ENCODE measurements at places on chromosomes 5 and 9.
A peak's percentile ranks its signal among the peaks of the same experiment; 100 is the strongest.

DNA sequence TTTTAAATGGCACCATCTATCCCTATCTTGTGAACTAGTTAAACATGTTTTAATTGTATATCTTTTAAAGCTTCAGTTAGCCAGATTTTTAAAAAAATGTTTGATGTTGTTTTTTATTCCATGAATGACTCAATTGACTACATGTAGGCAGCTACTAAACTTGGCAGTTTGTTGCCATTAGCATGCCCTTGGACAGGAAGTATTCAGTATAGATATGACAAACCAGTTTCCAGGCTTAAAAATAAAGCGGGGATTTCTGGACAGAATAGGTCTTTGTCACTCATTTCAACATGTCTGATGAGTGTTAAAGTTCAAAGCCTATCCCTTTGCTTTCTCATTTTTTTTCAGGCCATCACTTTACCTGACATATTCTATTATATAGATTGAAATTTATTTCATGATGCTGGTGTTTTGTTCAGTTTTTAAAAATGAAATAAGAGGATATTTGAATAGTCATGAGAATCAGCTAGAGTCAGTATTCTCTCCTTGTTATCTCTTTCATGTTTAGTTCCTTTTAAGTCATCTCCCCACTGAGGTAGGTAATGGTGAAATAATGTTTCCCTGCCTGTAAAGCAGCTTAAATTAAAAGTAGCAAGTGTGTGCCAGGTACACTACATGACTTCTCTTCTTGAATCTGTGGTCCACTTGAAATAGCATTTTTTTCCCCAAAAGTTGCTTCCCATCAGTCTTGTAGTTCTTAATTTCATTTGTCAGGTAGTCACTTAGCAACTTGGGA, 11.9 kb downstream of the TNFAIP8 start:
- peak; percentile 81 for DNase-seq
- peaks cover 9% of the 10 kb centered on the region for H3K36me3 ChIP-seq
- H3K4me3 ChIP-seq = peak overlapping the region; percentile 59
- peak overlapping the region; percentile 95 for H3K27ac ChIP-seq
- H3K4me1 ChIP-seq = peaks cover 44% of the 10 kb centered on the region
- no peaks in the 10 kb centered on the region for H3K27me3 ChIP-seq

DNA sequence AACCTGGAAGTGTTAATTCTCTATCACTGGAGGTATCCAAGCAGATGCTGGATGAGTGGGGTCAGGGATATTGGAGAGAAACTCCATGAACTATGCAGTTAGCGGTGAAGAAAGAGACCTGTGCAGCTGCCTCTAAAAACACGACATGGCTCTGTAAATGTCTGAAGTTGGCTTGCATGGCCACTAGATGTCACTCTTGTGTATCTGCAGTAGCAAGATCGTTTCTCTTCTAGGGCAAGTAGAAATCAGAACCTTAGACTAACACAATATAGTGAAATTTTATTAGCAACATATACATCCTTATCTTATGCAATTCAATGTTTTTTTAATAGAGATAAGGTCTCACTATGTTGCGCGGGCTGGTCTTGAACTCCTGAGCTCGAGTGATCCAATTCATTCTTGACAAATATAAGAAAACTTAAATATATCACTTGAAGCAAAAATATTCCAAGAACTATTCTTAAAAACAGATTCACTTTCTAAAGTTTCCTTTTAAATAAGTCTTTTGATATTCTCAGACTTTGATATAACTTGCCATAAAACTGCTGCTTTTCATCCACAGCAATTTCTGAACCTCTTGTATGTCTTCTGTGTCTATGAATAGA, 2.9 kb downstream of the OR2S2 start:
- H3K36me3 ChIP-seq = no peaks in the 10 kb centered on the region
- H3K27ac ChIP-seq = no peak overlapping the region
- H3K4me1 ChIP-seq = no peaks in the 10 kb centered on the region

GRCh38 chr9:107710953-107711352, 221.4 kb upstream of the KLF4 start:
- H3K36me3 ChIP-seq = no peaks in the 10 kb centered on the region
- H3K4me1 ChIP-seq = no peaks in the 10 kb centered on the region
- no peak for DNase-seq
- no peak overlapping the region for H3K4me3 ChIP-seq
- H3K27me3 ChIP-seq = no peaks in the 10 kb centered on the region

DNA sequence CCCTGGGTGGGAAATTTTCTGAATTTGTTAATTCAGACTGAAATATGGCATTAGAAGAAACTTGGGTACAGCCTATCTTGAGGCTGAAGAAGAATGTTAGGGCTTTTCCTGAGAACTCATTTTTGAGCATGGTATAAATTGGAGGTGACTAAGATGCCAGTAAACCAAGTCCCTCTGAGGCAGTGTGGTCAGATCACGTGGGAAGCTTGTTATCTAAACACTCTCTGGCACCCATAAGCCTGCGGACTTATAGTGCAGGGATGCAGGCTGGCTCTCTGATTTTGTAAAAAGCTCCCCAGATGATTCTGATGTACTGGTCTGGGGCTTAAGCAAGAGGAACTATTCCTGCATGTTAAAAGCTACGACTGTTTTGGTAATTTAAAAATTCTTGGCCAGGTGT, 34.3 kb downstream of the MTMR12 start:
- H3K27me3 ChIP-seq = no peaks in the 10 kb centered on the region
- peaks cover 2% of the 10 kb centered on the region for H3K36me3 ChIP-seq
- H3K4me1 ChIP-seq = peaks cover 44% of the 10 kb centered on the region
- H3K4me3 ChIP-seq = no peak overlapping the region

DNA sequence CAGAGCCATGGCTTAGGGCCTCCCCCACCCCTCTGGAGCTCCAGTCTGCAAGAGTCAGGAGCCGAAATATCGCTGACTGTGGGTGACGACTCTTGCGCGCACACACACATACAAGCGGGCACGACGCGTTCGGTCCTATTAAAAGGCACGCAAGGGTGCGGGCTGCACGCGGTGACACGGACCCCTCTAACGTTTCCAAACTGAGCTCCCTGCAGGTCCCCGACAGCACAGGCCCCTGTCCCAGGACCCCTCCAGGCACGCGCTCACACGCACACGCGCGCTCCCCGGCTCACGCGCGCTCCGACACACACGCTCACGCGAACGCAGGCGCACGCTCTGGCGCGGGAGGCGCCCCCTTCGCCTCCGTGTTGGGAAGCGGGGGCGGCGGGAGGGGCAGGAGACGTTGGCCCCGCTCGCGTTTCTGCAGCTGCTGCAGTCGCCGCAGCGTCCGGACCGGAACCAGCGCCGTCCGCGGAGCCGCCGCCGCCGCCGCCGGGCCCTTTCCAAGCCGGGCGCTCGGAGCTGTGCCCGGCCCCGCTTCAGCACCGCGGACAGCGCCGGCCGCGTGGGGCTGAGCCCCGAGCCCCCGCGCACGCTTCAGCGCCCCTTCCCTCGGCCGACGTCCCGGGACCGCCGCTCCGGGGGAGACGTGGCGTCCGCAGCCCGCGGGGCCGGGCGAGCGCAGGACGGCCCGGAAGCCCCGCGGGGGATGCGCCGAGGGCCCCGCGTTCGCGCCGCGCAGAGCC, at the start of gene GRIN1:
Gene GRIN1 (plus strand): TSS at position 433 of the 746 bp plus-strand sequence. CDS start 333 bp downstream, outside the sequence.
- DNase-seq = no peak
- H3K36me3 ChIP-seq = no peaks in the 10 kb centered on the region
- peaks cover 10% of the 10 kb centered on the region for H3K27me3 ChIP-seq
- H3K4me1 ChIP-seq = no peaks in the 10 kb centered on the region
- H3K4me3 ChIP-seq = no peak within 1 kb of the TSS

DNA sequence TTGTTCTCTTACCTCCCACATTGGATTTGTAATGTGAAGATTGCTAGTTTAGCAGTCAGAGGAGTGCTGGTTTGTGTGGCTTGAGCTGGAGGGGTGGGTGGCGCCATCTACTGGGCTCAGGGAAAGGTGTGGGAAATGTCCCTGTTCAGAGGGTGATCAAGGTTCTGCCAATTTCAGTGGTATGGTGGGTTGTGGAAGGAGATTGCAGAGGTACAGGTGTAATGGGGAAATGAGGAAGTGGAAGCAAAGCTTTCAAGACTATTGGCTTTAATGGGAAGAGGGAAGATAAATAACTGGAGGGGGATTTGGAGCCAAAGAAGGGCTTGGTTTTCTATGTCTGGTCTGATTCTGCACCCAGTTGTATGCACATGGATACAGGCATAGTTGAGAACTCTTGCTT, 76.4 kb downstream of the OSMR start:
- H3K36me3 ChIP-seq = no peaks in the 10 kb centered on the region
- H3K27ac ChIP-seq = no peak overlapping the region
- H3K4me1 ChIP-seq = no peaks in the 10 kb centered on the region
- H3K27me3 ChIP-seq = no peaks in the 10 kb centered on the region
- H3K4me3 ChIP-seq = no peak overlapping the region

GRCh38 chr9:87703636-87704276, 22.2 kb upstream of the CTSL start:
- no peaks in the 10 kb centered on the region for H3K27me3 ChIP-seq
- H3K36me3 ChIP-seq = peaks cover 15% of the 10 kb centered on the region
- DNase-seq = no peak
- peaks cover 7% of the 10 kb centered on the region for H3K4me1 ChIP-seq
- no peak overlapping the region for H3K4me3 ChIP-seq
- no peak overlapping the region for H3K27ac ChIP-seq

- no peak for DNase-seq
- H3K36me3 ChIP-seq = no peaks in the 10 kb centered on the region
- H3K27ac ChIP-seq = no peak overlapping the region
- peaks cover 7% of the 10 kb centered on the region for H3K27me3 ChIP-seq
These were observed 1638.5 kb upstream of the C9orf72 start for GRCh38 chr9:29211580-29212396.

DNA sequence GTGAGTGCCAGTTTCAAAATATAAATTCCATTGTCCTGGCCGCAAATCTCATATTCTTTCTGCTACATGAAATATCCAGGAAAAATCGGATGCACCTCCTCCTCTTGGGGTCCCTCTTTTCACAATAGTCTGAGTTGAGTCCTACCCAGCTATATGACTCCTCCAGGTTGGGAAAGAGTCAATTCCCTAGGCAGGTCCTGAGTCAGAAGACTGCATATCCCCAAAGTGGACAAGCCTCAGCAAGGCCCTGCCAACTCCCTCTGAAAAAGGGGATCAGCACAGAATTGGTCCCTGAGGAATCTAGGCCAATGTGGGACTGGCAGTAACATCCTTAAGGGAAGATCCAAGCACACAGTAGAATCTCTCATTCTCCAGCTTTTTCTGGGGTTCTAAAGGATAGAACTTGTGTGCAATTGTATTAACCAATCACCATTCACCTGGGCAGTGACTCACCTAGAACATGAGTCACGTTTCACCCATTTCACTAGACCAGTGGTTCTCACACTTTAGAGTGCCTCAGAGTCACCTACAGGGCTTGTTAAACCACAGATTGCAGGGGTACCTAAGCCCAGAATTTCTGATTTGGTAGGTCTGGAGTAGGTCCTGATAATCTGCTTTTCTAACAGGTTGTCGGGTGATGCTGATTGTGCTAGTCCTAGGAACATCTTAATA, 44.7 kb upstream of the TMEM215 start:
- H3K4me3 ChIP-seq = no peak overlapping the region
- no peaks in the 10 kb centered on the region for H3K4me1 ChIP-seq
- DNase-seq = no peak
- H3K27me3 ChIP-seq = no peaks in the 10 kb centered on the region

All from GM12878 (cell line).